Thymus (tissue), 14 donors: ENCODE measurements at places on chromosomes 1 and 21. TPM values are rescaled to one million over a fixed set of nuclear protein-coding genes. Genes with fewer than 3 reads are reported as not detected.
A peak's percentile ranks its signal among the peaks of the same experiment; 100 is the strongest.

GRCh38 chr1:54794451-54795355 lies 6.4 kb downstream of the TTC22 start:
- no peak for DNase-seq

Gene ERRFI1
- total RNA-seq, result 3.5 TPM

- DNase-seq, result no peak
Measured at GRCh38 chr1:239831577-239832355, 259.9 kb upstream of the FMN2 start.

Gene KCNH1
- total RNA-seq, result 0.85 TPM

Gene KLF17
- not detected for total RNA-seq

GRCh38 chr1:39105841-39106765 lies 80.0 kb downstream of the NDUFS5 start:
- peak; percentile 45 for DNase-seq

DNA sequence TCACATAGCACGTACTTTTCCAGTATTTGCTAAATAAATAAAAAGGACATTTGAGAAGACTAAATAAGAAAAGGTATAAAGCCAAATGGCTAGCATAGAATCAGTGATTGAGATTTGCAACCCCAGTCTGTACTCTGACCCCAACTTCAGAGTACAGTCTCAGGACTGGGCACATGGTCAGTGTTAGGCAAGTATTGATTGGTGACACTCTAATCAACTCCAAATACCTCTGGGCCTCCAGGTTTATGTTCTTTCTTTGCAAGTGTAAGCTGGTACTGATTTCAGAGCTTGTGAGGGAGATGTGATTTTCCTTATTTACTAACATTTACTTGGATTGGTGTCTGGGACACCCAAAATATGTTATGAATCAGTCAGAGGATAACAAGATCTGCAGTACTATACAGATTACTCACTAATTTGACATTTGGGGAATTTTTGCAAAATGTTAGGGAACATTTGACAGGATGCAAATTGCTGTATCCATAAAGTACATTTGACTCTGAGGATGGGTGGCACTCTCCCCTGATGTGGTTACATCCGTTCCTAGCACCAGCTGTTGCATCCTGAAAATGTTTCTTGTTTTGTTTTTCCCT lies 34.2 kb downstream of the LMO4 start:
- DNase-seq, result no peak

GRCh38 chr1:42737257-42737656 lies 2.8 kb downstream of the CLDN19 start:
- DNase-seq, result peak; percentile 15

- DNase-seq, result no peak
Measured at GRCh38 chr1:21572221-21572620, 63.0 kb downstream of the ALPL start.

- no peak for DNase-seq
Measured at GRCh38 chr1:112563341-112563740, 54.6 kb downstream of the WNT2B start.

Gene TRABD2B
- total RNA-seq, result 0.09 TPM

DNA sequence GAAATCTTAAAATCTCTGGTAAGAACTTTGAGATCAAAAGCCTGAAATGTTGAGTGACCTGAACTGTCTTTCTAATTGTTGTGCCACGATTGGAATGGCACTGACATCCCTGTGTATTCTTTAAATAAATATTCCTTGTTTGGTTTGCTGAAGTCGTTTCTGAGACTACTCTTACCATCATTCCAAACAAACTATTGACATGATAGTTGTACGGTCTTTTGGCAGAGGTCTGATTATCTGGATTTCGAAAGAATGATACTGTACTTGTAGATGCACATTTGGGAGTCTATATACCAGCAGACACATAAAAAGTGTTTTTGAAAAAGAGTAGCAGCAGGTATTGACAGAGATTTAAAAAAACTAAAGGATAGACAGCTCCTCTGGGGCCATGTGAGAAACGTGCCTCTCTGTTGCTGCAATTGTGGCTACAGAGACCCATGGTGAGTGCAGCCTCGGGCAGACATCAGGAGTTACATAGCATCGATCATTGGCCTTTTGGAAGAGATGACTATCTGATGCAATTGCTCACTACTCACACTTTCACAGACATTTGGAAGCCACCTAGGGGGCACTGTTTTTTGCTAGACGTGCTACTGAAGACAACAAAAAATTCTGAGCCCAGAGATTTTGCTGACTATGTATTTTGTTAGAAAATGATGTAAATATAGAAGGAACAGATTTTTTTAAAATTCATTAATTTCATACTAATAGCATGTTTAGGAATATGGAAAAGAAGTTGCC lies 464.5 kb downstream of the KCNT2 start:
- no peak for DNase-seq

- DNase-seq, result no peak
Measured at GRCh38 chr21:32306021-32306780, 7.5 kb downstream of the MRAP start.

Gene OR2L2
- total RNA-seq, result under 0.01 TPM

Gene LCE1B
- total RNA-seq, result not detected

Gene TTLL7
- 0.94 TPM for total RNA-seq

Gene CD34
- total RNA-seq, result 6.4 TPM

DNA sequence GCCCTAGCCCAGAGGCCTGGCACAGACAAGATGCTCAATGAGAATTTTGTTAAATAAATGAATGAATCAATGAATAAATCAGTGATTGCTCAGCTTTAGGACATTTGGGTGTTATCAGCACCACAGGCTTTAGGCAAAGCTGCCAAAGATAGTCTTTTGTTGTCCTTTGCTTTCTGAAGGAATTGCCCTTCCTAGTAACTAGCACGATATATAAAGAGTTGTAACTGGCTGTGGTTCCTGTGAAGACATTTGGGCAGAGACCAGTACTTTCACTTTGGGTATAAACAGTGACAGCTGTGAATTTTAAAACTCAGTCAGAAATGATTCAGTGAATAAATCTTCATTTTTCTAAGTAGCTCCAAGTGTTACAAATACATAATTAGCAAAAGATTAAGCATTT lies 13.3 kb downstream of the RNU5D-1 start:
- no peak for DNase-seq

DNA sequence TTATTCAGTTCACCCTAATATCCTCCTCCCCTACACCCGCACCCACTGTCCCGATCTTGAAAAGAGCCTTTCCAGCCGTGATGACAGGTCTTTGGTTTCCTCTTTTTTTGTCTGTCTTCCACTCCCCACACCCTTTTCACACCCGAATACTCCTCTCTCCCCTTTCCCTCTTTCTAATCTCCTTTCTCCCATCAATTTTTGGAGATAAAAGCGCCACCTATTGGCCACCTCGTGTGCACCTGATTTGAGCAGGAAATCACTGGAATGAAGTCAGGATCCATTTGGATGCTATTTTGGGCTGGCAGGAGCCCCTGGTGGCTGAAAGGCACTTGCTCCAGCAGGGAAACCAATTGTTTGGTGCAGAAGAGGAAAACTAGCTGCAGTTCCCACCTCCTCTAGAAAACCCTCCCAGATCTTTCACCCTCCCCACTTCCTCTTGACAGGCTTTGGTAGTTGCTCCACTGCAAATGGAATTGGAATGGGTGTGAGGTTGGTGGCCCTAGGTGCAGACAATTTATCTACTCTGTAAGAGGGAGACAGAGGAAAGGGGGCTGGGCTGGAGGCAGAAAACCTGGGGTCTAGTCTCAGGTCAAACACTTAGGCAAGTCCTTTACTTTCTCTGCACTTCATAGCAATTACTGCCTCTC lies 8.4 kb downstream of the FOXE3 start:
- no peak for DNase-seq

Gene YARS1
- total RNA-seq, result 64.2 TPM

DNA sequence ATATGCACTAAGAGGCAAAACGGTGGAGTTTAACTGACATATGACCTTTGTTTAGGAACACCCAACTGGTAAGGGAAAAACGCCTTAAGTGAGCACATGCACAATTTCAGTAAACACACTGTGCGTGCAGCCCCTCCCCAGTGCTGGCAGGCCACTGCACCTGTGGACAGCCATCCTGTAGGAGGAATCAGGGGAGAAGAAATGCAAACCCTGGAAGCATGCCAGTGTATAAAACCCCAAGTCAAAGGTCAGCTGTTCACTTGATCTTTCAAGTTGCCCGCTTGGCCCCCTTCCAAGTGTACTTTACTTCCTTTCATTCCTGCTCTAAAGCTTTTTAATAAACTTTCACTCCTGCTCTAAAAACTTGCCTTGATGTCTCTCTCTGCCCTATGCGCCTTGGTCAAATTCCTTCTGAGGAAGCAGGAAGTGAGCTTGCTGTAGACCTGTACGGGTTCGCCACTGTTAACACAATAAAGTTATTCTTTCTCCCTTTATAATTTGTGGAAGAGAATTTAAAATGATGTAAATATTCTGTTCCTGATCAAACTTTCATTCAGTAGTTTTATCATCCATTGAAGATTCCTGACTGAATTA lies 31.8 kb downstream of the USP25 start:
- DNase-seq, result no peak

Gene ATPAF1
- total RNA-seq, result 53.4 TPM
